ENCODE measurements at places on chromosomes 16 and 17.

- DNase-seq = no peak
Observed at GRCh38 chr16:67804853-67805542, 1.4 kb downstream of the RANBP10 start.

DNA sequence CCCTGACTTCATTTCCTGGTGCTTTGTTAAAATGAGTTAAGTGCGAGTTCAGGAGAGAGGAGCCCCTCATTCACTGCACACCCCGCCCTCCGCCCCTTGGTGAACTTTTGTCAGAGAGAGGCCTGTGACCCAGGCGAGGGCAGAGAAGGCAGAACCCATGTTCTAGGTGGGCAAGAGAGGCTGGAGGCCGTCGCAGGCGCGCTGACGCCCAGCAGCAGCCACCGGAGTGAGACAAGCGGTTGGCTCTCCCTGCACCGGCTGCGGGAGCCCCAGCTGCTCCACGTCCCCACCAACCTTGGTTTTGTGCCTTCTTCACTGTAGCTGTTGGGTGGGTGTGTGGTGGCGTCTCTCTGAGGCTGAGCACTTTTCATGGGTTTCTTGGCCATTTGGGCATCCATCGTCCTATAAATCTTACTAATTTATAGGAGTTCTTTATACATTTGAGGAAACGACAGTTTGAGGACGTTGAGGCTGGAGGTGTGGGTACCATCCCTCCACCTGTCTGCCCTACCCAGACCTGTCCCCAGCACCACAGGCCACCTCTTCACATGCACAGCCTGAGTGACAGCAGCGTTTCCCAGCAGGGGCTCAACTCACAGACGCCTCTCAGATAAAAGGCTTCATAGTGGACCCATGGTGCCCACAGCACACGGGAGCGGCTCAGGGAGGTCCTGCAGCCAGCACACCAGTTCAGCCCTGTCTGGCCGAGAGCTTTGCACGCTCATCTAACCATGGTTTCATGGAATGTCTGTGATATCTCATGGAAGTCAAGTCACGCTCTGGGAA is 45.2 kb upstream of the CBFA2T3 start:
- no peak for DNase-seq

DNA sequence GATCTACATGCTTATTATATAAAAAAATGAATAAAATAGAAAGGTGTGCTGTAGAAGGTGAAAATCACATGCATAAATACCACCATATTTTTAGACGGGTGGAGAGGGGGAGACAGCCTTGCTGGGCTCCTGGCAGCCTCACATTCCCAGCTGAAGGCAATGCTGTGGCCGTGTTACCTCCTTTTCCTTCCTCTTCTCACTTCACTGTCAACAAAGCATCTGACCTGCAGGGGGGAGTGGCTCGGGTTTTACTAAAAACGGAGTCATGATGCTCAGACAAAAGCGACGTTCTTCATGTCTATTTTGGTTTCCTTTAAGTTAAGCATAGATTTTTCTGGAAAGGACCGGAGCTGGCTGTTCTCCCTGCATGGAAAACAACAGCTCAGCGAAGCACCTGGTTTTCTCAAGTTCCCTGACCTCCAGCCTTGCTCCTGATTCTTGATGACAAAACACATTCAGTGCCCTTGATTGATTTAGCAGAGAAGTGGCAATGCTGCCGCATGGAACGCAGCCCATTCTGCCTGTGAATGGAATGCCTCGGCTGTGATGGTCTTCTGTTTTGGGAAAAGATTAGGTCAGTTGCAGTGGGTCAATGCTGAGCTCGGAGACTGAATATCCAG is 5.5 kb upstream of the RPTOR start:
- DNase-seq = no peak

GRCh38 chr17:79073706-79074088 is 927 bp upstream of the ENGASE start:
- no peak for DNase-seq

DNA sequence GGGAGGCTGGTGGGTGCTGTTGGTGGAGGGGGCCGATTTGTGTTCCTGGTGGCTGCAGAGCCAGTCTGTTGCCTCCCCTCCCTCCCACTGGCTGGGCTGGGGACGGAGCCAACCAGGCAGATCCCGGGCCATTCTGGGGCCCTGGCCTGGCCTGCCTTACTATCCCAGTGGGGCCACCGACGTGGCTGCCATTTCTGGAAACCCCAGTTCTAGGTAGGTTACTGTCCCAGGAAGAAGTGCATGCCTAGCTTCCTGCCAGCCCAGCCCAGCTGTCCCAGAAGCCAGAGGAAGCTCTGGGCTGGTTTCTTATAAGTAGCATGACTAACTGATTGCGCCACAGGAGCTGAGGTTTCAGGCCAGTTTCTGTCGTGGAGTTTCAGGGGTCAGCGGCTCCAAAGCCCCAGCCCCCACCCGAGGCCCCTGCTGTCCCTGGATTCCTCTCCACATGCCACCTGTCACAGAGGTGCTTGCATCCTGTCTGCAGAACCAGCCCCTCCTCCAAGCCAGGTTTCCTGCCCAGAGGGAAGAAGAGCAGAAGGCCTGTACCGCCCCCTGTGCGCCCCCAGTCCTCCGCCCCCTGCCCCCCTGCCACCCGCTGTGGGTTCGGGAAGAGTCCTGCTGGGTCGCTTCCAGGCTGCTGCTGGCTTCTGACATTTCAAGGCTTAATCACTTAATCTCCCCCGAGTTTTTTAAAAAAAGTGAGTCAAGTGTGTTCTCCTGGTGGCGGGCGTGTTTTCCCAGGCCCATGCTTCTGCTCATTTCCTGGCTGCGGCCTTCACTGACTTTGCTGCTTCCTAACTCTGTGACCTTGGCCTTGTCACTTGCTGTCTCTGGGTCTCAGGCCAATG is 13.2 kb downstream of the IL4R start:
- no peak for DNase-seq

DNA sequence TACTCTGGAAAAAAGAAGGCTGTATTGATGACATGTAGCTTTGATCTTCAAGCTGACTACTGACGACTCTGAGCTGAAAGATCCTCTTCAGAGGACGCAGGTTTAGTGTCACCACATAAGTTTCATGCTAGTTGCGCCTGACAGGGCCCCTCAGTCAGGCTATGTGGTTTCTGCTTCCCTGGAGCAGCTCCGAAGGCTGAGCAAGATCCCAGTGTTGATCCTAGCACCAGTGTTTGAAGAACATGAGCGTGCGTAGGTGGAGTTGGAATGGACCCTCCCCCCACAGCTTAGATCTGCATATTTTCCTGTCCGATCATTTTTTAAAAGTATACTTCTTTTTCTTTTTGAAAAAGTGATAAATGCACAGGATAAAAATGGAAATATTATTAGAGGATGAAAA is 17.3 kb downstream of the BANP start:
- no peak for DNase-seq

GRCh38 chr17:57930239-57930638 is 25.0 kb downstream of the CUEDC1 start:
- no peak for DNase-seq

GRCh38 chr16:28165598-28165997 is 46.2 kb downstream of the XPO6 start:
- DNase-seq = no peak

DNA sequence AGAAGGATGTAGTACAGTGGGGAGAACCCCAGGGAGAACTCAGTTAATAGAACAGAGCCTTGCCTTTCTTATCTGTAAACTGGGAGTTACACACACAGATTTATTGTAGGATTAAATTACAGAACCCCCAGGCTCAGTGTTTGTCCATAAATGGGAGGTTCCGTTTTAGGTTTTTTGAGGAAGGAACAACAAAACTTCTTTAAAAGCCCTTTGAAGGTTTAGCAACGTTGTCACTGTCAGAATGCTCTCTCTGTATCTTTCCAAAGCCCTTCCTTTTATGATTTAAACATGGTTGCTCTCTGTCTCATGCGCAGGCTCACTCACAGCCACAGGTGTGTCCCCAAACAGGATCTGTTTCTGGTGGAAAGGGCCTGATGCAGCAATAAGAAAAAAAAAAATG is 9.4 kb upstream of the GNA13 start:
- no peak for DNase-seq

GRCh38 chr16:12132290-12132689 is 155.8 kb downstream of the SNX29 start:
- DNase-seq = no peak

Measured in activated gamma-delta T cell treated with Interleukin-2 at 50 U/mL for 16 hours (primary cell).